Fibroblast of skin of scalp (primary cell): ENCODE measurements at places on chromosomes 6 and 20.

GRCh38 chr6:132789396-132789776, 9.1 kb downstream of the SLC18B1 start:
- no peak for DNase-seq

GRCh38 chr20:63536997-63537524, at the start of gene PTK6:
TSS of gene PTK6 (minus strand) at chr20:63537376. CDS start at chr20:63537314, 62 bp downstream.
- no peak for DNase-seq

- DNase-seq, result no peak
These were observed 6.7 kb downstream of the PABPC1L start for GRCh38 chr20:44916586-44916985.

DNA sequence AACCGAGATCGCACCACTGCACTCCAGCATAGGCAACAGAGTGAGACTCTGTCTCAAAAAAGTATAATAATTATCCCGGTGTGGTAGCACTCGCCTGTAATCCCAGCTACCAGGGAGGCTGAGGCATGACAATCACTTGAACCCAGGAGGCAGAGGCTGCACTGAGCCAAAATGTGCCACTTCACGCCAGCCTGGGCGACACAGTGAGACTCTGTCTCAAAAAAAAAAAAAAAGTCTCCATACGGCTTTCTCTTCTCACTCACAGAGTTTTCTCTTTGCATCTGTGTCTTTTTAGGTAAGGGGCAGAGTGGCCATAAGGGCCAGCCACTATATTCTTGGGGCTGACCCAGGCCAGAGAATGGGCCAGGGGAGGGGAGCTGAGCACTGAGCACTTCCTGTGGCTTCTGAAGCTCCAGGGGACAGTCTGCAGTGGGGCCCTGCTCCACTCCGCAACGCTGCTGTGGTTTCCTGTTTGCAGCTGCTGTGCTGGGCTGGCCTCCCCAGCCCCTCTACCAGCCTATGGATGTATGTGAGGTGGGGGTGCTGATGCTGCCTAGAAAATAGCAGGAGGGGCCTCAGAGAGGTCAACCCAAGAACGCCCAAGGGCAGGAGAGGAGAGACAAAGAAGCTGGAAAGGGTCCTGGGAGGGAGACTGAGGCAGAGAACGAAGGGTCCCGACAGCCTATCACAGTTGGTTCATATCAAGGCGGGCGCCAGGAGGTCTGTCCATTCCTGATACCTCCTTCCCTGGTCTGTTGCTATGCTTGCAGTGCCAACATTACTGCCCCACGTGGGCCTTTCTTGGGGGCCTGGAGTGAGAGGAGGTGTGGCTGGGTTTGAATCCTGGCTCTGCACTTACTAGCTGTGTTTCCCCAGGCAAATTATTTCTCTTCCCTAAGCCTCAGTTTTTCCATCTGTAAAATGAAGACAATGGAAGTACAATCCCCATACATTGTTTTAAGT, 16.0 kb downstream of the SLA2 start:
- DNase-seq, result peak; percentile 18
